ENCODE measurements at places on chromosomes 16 and 17.

DNA sequence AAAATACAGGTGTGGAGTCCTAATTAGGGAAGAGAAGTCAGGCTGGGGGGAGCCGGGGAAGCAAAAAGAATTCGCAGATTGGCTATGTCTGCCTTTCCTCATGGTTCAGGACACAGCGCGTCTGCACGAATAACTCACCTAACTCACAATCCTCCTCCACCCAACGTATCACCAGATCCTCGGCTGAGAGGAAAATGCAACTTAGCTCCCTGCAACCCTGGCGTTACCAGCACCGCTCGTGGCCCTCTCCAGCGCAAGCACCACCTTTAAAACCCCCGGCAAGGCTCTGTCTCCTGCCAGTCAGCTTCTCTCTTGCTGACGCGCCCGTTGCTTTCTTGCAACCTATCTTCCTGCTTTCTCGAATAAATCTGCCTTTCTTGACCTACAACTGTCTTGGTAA, 49.8 kb upstream of the METRNL start:
- no peak for DNase-seq

GRCh38 chr17:7717756-7718350, 309 bp downstream of the DNAH2 start:
- DNase-seq: no peak

DNA sequence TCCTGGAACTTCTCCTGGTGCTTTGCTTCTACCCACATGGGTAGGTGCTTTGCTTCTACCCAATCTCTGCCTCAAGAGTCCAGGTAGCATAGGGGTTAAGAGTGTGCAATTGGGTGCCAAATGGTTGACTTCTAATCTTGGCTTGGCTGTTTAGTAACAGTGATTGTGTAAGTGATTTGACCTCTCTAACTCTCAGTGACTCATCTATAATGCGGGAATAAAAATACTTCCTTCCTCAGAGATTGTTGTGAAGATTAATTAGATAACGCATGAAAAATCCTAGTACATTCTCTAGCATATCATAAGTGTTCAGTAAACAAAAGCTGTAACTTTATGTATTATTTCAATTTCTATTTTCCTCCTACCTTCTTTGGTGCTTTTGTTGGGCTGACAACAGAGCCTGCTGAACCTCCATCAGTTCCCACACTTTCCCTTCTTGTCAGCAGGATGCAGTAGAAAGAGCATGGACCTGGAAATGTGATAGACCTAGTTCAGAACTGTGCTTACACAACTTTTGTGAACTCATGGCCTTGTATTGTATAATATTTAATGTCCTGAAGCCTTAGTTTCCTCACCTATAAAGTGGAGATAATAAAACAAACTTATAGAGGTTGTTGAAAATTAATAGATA, 72.9 kb upstream of the SMIM36 start:
- DNase-seq: no peak

DNA sequence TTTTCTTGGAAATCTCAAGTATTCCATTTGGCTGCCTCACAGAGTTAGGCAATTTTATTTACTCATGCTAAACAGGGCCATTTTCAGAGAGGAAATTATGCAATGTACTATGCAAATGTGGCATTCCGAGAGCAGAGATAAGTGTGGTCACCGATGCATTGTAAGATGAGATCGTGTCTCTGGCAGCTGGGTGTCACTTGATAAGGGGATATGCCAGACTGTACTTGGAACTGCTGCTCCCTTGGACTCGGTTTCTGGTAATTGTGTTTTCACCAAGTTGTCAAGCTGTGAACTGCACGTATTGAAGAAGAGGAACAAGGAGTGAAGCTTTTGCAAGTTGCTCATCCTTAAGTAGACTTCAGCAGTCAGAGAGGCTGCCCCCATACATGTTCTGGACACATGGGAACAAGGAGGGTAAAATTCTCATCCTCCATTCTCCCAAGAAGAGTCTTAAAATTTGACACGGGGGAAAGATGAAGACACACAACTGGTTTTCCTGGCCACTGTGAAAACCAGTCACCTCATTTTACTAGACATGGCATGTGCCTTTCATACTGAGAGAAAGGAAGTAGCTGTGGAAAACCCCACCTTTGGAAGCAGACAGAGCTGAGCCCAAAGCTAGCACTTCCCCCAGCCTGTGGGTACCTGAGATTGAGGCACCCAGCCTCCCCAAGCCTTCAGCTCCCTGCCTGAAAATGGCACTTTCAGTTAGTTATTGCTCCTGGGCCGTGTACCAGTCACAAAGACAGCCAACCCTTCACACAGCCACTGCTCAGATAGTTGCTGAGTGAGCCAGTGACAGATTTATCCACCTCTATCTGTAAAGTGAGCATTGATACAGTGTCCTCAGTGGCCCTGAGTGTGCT, 150.7 kb downstream of the SOCS1 start:
- DNase-seq: no peak

GRCh38 chr17:67830440-67830839, 5.1 kb downstream of the BPTF start:
- DNase-seq: no peak

GRCh38 chr16:53840456-53840855, 136.5 kb downstream of the FTO start:
- DNase-seq: no peak

GRCh38 chr16:20099375-20099774, 25.7 kb upstream of the GPR139 start:
- no peak for DNase-seq

DNA sequence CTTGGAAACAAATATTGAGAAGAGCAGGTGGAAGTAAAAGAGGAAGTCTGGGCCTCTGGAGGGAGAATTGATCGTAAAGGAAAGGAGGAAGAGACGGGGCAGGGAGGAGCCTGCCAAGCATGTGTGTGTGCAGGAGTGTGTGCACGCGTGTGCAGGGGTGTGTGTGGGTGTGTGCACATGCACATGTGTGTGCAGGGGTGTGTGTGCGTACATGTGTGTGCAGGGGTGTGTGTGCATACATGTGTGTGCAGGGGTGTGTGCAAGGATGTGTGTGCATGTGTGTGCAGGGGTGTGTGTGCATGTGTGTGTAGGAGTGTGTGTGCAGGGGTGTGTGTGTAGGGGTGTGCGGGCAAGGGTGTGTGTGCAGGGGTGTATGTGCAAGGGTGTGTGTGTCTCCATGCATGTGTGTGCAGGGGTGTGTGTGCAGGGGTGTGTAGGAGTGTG, 10.0 kb downstream of the CEP295NL start:
- no peak for DNase-seq
